ENCODE measurements at places on chromosomes 4 and X.

- DNase-seq = no peak
Measured at GRCh38 chr4:180993244-180993836, 1249.9 kb upstream of the TENM3 start.

DNA sequence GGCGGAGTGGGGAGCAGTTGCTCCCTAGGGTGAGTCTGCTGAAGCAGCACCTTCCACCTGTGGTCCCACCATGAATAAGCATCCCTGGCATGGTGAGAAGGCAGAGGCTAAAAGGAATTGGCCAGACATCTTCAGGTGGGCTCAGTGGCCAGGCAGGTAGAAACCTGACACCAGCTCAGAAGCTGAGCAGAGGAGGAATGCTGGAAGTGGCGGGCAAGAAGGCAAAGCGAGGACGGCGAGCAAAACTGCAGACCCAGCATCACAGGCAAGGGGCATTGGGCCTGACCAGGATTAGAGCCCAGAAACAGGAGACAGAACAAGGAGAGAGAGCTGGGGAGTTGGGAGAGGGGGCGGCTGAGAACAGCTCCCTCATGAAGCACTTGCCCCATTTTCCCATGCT, 25.3 kb downstream of the TSC22D3 start:
- DNase-seq = no peak

GRCh38 chrX:155068165-155068564, 2.8 kb downstream of the CMC4 start:
- no peak for DNase-seq

GRCh38 chr4:87807402-87807801, 8.0 kb downstream of the IBSP start:
- DNase-seq = no peak

GRCh38 chr4:3651267-3651845, 114.8 kb upstream of the ADRA2C start:
- DNase-seq = no peak

- DNase-seq = no peak
Measured at GRCh38 chr4:171759274-171759673, 53.9 kb upstream of the GALNTL6 start.

DNA sequence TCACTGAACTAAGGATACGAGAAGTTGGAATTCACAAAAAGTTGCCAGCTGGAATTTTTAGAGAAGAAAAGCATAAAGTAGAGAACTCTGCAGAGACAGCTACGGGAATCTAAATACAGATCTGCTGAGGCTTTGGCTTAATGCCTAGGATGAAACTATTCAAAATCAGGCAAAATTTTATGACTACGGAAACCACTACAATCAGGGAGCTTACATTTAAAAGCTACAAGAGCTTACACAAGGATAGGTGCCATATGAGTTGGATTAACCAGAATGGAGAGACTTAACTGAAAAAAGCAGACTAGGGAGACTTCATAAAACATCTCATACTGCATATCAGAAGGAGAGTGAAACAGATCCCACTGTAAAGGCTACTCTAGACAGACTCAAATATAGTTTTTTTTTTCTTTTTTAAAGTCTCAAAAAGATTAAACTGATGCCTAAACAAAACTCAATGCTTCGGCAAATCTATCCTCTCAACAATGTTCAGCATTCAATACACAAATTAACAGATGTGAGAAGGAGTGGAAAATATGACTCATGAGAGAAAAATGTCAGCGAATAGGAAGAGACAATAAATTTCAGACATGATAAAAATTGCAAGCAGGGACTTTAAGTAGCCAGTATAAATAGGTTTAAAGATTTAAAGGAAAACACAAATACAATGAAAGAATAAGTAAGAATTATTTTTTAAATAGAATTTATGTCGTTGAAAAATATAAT, 586.1 kb downstream of the FSTL5 start:
- DNase-seq = no peak

- DNase-seq = no peak
Measured at GRCh38 chr4:43776371-43776770, 672.2 kb downstream of the KCTD8 start.

Measured in effector memory CD8-positive, alpha-beta T cell (primary cell).